Lower lobe of right lung (tissue), 2 donors: ENCODE measurements at places on chromosomes 1 and 21. TPM values are rescaled to one million over a fixed set of nuclear protein-coding genes. Genes with fewer than 3 reads are reported as not detected.

The LMO4 gene
- total RNA-seq, result 53.0 TPM

The CRP gene
- total RNA-seq, result not detected

The AHDC1 gene
- 23.7 TPM for total RNA-seq

The CRNN gene
- not detected for total RNA-seq

The ACOT11 gene
- total RNA-seq, result 5.0 TPM

The MEX3A gene
- total RNA-seq, result 0.74 TPM

The LENEP gene
- total RNA-seq, result not detected

- peak; percentile 72 for DNase-seq
Measured at GRCh38 chr1:231420959-231421545, 1.0 kb downstream of the EGLN1 start.

DNA sequence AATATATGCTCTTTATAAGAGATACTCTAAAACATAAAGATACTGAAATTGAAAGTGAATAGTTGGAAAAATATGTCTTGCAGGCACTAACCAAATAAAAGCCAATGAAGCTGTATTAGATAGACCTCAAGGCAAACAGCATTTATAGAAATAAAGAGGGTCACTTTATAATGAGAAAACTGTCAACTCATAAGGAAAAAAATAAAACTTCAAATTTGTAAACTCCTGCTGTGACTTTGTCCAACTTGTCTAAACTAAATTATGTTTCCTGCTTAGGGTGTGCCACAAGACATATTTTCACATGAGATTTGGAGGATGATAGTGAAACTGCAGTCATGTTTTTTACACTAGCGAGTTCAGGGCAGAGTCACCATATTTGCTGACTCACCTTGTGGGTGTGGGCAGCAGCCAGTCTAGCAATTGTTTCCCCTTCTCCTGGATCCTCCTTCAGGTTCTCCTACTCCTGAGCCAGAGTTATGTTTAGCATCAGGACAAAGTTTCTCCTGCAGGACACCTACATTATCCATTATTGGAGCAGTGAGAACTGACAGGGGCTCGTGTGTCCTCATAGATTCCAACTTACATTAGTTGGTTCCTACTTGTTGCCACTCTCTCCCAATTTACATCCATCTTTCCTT lies 43.8 kb downstream of the CD53 start:
- no peak for DNase-seq

GRCh38 chr1:159084152-159084551 lies 7.6 kb upstream of the AIM2 start:
- no peak for DNase-seq

GRCh38 chr1:197618061-197618460 lies 157.2 kb downstream of the DENND1B start:
- no peak for DNase-seq

DNA sequence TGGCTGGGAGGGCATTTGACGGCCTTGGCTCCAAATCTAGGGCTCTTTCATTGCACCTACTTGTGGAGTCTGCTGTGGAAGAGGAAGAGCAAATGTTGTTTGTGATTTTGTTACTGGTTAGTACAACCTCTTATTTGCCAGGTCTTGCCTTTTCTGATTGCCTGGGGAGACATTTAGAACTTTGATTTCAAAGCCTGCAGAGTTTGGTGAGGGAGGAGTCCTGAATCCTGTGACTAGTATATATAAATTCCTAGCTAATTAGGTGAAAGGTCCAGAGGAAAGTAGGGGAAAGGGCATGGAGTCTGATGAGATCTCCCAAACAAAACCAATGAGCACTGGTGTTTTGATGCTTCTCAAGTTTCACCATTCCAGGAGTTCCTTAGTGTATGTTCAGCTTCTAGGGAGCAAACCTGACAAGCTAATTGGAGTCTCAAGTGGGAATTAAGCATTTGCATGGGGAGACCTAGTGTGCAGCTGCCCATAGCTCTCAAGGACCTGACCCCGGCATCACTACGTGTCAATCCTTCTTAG lies 5.1 kb upstream of the HMGCS2 start:
- DNase-seq, result no peak

DNA sequence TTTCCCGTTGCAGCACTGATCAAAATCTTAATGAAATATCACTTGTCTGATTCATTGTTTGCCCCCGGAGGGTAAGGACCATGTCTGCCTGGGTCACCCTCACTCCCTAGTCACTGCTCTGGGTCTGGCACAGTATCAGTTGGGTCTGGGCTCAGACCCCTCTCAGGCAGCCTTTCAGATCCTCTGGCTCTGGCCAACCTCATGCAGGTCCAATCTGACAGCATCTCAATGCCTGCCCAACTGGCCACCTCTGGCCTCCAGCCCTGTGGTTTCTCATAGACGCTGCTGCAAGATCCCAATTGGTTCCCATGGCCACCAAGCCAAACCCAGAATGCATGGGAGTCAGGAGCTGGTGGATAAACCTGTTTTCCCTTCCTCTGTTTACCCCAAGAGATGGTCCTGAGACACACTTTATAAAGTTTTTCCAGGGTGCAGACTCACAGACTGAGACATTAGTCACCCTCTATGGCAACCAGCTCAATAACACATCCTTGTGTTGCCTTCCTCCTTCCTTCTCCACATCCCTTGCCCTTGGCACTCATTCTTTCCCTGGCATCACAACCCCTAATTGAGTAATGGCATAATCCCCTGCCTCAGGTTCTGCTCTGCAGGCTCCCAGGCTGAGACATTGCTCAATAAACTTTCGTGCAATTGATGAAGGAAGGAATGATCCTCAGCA lies 199.2 kb downstream of the GRIK3 start:
- DNase-seq, result no peak

DNA sequence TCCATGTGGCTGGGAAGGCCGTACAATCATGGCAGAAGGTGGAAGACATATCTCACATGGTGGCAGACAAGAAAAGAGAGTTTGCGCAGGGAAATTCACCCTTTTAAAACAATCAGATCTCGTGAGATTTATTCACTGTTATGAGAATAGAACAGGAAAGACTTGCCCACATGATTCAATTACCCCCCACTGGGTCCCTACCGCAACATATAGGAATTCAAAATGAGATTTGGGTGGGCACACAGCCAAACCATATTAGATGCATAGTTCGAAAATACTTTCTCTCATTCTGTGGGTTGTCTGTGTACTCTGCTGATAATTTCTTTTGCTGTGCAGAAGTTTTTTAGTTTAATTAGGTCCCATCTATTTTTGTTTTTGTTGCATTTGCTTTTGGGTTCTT lies 990.3 kb downstream of the PLA2G4A start:
- DNase-seq, result no peak

DNA sequence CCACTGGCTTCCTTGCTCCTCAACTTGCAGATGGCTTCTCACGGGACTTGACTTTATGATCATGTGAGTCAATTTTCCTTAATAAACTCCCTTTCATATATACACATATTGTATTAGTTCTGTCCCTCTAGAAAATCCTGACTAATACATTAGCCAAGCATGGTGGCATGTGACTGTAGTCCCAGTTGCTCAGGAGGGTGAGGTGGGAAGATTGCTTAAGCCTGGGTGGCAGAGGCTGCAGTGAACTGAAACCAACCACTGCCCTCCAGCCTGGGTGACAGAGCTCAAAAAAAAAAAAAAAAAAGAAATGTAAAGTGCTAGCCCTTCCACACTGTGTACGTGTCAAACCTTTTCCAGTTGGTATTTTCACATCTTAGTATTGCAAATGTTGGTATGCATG lies 857.0 kb downstream of the LTN1 start:
- DNase-seq, result peak; percentile 47

- DNase-seq, result no peak
Measured at GRCh38 chr1:171983584-171983983, 142.3 kb downstream of the DNM3 start.

DNA sequence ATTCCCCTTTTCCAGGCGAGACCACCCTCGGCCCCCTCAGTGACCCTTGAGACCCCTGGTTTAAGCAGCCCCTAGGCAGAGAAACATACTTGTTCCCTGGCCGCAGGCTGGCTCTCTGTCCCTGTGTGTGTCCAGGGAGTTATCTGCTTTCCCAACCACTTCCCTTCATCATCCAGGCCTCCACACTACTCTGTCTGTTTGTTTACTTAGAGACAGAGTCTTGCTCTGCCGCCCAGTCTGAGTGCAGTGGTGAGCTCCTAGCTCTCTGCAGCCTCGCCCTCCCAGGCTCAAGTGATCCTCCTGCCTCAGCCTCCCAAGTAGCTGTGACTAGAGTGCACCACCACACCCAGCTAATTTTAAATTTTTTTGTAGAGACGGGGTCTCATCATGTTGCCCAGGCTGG lies 5.8 kb upstream of the VWA1 start:
- no peak for DNase-seq

GRCh38 chr1:21874328-21874727 lies 62.3 kb downstream of the LDLRAD2 start:
- DNase-seq, result no peak

GRCh38 chr1:39625462-39626273 lies 13.8 kb downstream of the HEYL start:
- peak; percentile 66 for DNase-seq

GRCh38 chr1:20472121-20472520 lies 13.9 kb downstream of the CAMK2N1 start:
- no peak for DNase-seq

DNA sequence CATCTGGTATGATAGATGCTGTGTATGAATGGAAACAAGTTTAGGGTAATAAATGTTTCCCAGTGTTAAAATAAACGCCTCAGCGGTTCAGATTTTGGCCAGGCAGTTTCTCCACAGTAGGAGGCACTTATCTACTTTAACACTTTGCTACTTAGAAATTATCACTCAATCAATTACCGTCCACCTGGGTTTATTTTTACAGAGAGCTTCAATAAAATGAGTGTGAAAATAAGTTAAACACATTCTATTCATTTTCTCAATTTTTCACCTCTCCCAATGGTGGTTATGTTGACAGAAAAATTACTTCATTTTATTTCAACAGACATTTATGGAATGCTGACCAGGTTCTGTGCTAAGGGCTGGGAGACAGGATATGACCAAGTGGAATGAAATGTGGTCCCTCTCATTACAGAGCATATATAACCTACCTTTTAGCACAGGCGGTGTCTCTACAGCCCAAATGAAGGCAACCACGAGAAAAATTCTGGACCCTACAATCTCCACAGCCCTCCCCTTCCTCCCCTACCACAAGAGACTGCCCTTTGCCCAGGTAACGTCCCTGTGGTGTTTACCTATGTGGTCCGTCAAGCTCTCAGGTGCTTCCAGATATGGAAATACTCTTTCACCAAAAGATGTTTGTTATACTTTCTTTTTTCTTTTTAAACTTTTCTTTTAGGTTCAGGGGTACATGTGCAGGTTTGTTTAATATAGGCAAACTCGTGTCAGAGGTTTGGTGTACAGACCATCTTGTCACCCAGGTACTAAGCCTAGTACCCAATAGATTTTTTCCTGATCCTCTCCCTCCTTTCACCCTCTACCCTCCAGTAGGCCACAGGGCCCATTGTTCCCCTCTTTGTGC lies 105.5 kb downstream of the HLCS start:
- DNase-seq, result no peak

DNA sequence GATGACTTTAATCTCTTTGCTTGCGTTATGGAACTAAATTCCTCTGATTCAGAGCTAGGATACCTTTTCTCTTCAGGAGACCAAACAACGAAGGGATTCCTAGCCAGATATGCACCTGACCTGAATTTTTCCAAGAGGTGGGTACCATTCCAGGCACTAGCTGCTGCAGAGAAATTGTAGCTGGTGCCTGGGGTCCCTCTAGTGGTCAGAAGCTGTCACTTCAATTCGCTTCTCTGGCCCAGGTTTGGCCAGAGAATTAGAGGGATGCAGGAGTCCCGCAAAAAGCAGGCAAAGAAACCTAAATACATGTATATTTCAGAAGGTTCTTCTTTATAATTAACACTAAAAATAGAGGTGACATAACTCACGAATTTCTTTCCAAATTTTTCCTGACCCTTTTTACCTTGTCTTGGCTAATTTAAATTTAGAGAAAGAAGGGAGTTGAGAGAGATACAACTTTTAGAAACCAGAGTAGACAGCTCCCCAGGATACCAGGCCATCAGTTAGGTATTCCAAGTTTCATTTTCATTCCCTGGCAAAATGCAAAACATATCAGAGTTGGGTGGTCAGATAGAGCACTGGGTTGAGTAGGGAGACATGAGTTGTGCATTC lies 9.6 kb downstream of the ACKR1 start:
- no peak for DNase-seq

DNA sequence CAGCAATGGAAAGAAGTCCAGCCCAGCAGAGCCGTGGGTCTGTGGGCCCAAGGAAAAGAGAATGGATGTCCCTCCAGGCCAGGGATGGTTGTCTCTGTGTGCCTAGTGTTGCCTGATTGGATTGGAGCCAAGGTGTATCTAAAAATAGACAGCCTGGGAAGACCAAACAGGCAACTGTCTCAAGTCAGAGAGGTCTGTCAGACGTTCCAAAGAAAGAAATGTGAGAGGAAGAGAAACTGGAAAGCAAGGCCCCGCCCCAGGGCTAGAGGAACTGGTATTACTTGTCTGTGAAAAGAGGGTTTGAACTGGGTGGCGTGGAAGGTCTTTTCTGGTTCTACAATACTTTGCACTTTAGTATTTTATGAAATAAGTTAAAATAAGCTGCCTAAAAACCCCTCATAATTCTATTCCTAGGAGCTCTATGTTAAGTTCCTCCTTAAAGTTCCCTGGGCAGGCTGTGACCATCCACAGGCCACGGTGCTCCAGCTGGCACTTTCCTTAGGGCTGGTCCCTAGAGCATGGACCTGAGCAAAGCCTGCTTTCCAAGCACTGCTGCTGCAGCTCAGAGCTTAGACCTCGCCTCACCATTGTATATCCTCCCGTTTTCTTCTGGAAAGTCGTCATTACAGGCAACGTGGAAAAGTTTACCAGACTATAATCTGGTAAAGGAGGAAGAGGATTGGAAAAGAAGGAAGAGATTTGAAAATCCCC lies 151.6 kb downstream of the DISC1 start:
- peak; percentile 56 for DNase-seq

DNA sequence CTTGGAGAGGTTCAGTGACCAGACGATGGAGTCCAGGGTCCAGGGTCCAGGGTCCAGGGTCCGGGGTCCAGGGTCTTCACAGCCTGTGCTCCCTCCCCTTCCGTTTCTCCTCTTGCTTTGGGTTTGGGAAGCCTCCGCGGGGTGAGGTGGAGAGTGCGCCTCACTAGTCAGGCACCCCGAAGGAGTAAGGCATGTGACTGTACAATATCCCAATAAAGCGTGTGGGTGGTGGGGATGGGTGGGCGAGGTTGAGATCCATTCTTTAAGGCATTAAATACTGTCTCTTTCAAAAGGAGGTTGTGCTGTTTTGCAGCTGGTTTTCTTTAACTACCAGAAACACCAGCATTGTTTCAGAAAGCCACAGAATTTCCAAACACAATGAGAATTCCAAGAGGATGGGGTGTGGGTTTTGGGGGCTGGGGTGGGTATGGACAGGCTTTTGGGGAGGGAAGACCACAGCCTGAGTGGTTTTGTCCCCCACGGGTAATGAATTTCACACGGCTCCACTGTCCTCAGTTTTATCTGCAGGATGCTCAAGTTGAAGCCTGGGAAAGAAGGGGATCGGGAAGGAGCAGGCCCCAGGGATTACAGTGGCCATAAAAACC lies 65.7 kb downstream of the KIF26B start:
- DNase-seq, result no peak
